CD4-positive, alpha-beta T cell treated with Interleukin-1 beta for 1 hour (primary cell): ENCODE measurements at places on chromosomes 6 and 20.

DNA sequence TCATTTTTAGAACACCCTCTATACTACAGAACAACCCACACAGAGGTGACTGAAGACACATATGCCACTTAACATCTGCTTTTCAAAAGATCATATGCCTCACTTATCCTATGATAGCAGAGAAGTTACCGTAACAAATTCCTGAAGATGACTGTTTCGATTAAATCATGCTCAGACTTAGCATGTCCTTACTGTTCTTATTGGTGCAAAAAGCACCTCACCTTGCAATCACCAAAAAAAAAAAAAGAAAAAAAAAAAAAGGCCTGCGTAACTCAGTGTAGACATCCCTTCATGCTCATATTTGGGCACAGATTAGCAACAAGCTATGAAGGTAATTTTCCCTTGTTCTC, 17.7 kb upstream of the DST start:
- DNase-seq = no peak

- DNase-seq = no peak
These were observed at the start of gene COL12A1 for GRCh38 chr6:75205776-75206575. Gene COL12A1 (minus strand): TSS chr6:75206053. CDS start chr6:75202792, 3,261 bp downstream.

- no peak for DNase-seq
These were observed 545.0 kb upstream of the EPHA7 start for GRCh38 chr6:93964321-93964720.

GRCh38 chr6:136510782-136511181, 39.4 kb downstream of the MAP7 start:
- no peak for DNase-seq

GRCh38 chr6:130846501-130846900, 19.3 kb downstream of the SMLR1 start:
- DNase-seq = no peak
